ENCODE measurements at places on chromosomes 2 and 18.

DNA sequence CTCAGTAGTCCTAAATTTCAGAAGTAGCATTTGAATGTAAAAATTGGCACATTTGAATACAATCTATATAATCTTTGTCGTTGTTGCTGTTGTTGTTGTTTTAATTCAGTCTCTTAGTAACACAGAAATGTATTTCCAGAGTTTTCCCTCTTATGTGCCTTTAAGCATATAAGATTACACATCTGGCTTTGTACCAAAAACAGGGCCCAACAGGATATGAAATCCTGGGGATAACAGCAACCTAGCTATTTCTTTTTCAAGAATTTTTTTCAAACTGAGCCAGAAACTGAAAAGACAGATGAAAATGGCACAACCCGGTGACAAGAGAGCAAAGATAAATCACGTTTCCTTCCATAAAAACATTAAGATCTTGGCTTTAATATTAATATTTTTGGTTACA, 906.7 kb downstream of the NRXN1 start:
- no peak for DNase-seq

DNA sequence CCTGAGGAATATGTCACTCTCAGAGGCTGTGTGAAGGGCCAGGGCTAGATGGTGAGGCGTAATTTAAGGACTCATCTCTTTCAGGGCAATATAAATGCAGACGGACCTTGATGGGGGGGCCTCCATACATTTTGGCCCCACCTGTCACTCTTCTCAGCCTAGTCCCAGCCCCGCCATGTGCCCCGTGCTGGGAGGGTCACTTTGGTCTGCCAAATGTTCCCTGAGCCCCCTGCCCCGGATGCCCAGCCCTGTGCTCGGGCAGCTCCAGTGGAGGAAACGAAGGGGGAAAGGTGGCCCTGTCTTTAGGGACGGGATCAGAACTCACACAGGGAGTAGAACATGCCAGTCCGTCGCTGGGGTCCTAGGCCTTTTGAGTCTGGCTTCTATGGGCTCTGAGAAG, 168.6 kb downstream of the KLHL29 start:
- DNase-seq, result no peak

DNA sequence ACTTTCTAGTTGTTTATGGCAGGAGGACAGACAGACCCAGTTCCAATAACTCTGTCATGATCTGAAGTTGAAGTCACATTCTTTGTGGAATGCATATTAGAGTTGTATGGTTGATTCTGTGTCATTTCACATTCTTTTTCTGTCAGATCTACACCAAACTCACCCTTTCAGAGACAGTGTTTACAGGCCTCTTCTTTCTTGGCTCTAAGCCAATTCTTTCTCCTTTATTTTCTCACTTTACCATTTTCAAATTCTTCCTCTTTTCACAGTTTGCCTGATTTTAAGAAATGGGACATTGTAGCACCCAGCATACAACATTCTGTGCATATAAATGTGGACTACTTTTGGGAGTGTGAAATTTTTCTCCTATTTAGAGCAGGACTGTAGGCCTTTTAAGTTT, 103.7 kb downstream of the CCDC85A start:
- no peak for DNase-seq

- DNase-seq, result no peak
Measured at GRCh38 chr18:35041815-35042387, 688 bp downstream of the MAPRE2 start.

GRCh38 chr2:120545521-120546047, 190.1 kb upstream of the GLI2 start:
- no peak for DNase-seq

GRCh38 chr2:113076954-113077669, 9.3 kb downstream of the IL1F10 start:
- no peak for DNase-seq

DNA sequence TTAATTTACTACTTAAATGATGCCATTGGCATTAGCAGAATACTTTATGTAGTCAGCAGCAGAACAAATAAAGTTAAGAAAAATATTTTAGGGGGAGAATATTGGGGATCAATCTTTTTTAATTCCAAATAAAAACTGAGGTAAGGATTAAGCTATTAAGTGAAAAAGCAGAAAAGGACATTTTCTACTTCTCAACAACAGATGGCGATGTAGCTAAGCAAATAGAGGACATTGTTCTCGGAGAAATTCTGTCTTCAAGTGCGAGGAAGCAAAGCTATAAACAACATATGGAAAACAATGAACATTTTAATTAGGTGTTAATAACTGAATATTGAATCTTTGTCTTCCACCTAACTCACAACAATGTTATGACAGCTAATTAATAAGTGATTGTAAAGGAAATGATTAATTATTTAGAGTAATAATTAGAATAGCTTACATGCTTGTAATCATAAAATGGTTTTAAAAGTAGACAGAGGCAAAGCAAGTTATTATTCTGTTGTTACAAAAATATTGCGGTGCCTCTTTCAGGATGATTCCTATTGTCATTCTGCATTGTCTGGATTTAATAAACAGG, 32.9 kb upstream of the CCDC93 start:
- peak; percentile 9 for DNase-seq

GRCh38 chr2:160427629-160428404, 65.8 kb downstream of the RBMS1 start:
- no peak for DNase-seq

DNA sequence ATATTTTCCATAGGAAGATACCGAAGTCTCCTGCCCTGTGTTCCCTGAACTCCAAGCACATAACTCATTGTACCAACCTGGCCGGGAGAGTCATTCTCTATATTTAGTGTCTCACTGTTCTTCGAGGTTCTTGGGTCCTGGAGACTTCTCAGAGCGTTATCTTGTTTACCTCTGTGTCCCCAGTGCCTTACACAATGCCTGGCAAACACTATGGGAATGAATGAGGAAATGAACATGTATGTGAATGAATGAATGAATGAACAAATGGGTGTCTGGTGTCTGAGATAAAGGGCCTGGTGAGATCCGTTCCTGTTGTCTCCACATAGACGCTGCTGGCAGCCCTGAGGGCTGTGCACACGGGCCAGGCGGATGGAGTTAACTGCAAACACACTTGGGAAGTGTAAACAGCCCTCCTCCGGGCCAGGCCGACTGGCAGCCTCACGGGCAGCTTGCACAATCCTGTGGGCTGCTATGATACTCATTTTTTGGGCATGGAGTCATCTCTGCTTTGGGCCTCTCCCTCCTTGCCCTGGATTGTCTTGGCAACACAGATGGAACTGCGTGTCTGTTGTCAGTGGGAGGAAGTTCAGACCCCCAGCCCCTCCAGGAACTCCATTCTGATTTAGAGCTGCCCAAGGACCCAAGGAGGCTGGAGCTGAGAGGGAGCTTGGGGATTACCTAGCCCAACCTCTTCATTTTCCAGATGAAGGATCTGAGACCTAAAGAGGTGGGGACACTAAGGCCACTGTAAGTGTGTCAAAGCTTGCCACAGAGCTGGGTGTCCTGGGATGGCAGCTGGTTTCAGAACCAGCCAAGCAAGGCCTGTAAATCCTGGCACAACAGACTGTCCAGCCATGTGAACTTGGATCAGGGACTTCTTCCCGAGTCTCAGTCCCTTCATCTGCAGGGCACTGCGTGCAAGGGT, 124.4 kb downstream of the INHBB start:
- no peak for DNase-seq

DNA sequence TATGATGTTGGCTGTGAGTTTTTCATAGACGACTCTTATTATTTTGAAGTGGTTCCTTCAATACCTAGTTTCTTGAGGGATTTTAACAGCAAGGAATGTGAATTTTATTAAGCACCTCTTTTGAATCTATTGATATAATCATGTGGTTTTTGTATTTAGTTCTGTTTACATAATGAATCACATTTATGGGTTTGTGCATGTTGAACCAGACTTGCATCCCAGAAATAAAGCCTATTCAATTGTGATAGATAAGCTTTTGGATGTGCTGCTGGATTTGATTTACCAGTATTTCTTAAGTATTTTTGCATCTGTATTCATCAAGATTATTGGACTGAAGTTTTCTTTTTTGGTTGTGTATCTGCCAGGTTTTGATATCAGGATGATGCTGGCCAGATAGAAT, 131.6 kb upstream of the SCN7A start:
- DNase-seq, result no peak

DNA sequence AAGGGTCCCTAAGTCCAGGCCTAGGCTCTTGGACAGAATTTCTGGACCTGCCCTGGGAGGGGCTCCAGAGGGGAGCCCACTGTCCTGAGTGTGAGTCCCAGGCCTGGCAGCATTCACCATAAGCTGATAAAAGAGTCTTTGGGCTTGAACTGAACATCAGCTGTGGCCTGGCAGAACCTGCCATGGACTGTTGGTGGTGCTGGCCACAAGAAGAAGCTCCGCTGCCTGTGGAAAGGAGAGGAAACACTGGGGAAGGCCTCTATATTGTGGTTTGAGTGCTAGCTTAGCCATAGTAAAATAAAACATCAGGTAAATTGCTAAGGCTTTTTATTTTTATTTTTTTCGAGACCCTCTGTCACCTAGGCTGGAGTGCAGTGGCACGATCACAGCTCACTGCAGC, 20.9 kb upstream of the BAZ2B start:
- DNase-seq, result no peak

- DNase-seq, result no peak
Measured at GRCh38 chr2:16622399-16622968, 43.1 kb downstream of the CYRIA start.

DNA sequence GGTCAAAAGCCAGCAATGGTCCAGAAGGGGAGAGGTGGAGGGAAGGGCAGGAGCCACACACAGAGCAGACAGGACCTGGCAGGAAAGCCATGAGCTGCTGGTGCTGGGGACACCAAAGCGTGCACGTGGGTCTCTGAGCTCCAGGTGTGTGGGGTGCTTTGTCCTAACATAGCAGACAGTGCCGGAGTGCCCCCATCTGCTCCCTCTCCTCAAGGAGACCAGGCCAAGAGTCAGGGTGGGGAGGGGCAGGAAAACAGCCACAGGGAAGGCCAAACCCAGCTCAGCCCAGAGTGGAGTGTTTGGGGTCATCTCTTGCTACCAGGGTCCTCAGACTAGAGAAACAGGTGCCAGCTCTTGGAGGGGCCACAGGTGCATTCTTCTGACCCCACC, 4.2 kb upstream of the GPC1 start:
- DNase-seq, result no peak

DNA sequence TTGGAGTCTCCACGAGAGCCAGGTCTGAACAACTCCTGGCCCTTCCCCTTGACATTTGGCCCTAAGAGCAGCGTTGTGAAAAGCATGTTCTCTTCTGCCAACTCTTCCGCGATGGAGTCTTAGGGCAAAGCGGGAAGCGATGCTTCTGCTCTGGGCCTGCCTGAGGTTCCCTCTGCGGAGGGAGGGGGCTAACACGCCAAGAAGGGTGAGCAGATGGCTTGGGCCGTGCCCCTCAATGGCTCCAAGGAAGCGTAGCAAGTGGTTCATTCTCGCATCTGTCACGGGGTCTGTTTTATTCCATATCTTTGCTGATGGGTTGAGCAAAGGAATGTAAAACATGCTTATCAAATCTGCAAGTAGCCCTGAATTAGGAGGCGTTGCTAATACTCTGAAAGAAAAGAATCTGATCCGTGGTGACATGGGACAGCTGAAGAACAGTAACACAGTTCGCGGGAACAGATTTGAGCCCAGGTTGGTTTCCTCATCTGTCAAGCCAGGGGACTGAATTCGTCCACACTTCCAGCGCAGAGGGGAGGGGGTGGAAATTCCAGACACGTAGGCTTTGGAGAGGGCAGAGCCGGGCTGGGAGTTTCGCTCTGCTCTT, 38.0 kb downstream of the DNMT3A start:
- DNase-seq, result no peak

Data from GM18507 (cell line).